ENCODE measurements at places on chromosomes 6 and 20.

GRCh38 chr6:105810105-105810921 is 275.8 kb upstream of the PRDM1 start:
- no peak for DNase-seq

GRCh38 chr6:21808045-21808470 is 214.5 kb downstream of the SOX4 start:
- DNase-seq = peak; percentile 22

GRCh38 chr6:51118792-51119191 is 300.1 kb downstream of the TFAP2B start:
- DNase-seq = no peak

- DNase-seq = no peak
These were observed 50.9 kb upstream of the TNFAIP3 start for GRCh38 chr6:137816133-137816579.

GRCh38 chr6:95517004-95517403 is 60.3 kb upstream of the MANEA start:
- no peak for DNase-seq

DNA sequence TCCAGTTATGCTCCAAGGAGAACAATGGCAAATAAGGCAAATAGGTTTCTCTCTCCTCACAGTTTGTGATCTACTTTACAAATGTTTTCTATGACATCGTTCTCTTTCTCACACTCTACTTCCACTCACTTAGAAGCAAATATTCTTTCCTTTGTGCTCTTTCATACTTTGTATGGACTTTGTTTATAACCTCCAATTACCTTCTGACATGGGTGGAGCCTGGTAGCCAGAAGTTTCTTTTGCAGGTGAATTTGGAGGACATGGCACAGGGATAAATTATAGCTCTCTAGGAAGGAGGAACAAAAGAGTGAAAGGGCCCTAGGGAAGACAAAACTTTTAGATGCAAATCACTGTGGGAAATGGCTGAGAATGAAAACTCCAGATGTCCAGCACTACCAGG is 69.3 kb downstream of the OPN5 start:
- DNase-seq = no peak

DNA sequence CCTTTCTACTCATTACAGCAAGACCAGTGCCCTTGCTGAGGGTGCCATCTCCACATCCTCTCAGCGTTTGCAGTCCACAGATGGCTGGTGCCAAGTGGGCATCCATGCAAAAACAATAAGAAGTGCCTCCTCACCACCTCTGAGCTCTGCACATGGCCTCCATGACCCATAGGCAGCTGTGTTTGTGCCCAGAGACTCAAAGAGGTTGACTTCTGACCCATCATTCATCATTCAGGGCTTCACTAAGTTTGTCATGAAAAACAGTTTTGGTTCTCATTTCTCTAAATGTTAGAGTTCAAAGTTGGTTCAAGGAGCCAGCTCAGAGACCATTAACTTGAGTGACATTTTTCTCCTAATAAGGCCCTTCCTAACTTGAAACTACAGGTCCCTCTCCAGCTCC is 512.6 kb upstream of the MAP3K7 start:
- no peak for DNase-seq

DNA sequence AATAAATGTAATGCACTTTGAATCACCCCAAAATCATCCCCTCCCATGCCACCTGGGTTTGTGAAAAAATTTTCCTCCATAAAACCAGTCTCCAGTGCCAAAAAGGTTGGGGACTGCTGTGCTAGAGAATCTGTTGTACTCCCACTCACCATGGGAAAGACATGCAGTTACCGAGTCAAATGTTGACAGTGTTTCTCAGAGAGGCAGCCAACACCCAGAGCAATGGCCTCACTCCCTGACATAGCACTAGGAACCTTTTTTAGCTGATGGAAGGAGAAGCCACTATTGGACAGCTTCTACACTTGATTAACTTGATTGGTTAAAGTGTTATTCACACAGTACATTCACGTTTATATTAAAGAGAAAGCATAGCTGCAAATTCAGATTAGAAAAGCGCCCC is 59.8 kb upstream of the MANEA start:
- DNase-seq = no peak

DNA sequence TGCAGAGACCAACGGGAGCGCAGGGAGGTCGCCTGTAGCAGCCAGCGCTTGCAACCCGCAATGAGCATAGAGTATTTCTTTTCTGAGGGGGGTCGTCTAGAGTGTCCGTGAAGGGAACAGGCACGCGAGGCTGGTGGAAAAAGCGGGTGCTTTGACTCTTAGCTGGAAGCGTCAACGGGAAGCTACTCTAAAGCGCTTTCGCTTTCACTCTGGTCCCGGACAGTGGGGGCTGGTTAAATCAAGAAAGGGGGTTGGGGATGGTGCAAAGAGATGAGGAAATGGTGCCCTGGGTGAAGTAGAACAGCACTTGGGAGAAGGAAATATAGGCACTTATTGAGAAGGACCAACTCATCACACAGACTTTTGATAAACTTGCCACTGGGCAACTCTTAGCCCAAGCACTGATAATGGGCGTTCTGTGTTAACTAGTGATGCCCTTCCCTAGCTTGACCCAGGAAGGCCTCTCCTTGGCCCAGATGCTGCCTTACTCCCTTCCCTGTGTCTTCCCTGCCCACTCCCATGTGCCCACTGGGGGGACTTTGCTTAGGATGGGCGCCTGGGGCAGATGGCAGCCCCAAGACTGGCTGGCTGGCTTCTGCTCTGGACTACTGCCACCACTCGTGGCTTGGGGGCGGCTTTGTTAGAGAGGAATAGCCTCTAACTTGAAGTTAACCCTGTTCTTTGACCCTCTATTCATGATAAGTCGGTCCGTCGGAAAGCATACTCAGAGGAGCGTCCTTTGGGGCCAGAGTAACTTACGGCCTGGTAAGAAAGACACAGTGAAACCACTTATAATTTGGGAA is 585 bp downstream of the PSMB9 start:
- no peak for DNase-seq

GRCh38 chr6:133359256-133359655 is 118.1 kb downstream of the EYA4 start:
- DNase-seq = no peak

DNA sequence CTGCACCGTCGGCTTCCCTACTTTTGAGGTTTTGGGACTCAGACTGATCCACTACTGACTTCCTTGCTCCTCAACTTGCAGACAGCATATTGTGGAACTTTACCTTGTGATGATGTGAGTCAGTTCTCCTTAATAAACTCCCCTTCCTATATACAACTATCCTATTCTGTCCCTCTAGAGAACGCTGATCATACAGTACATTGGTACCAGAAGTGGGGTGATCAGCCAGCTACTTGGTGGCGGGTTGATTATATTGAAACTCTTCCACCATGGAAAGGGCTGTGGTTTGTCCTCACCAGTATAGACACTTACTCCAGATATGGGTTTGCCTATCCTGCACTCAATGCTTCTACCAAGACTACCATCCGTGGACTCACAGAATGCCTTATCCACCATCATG is 7.6 kb upstream of the TAF4 start:
- no peak for DNase-seq

GRCh38 chr6:123777563-123777962 is 26.1 kb upstream of the NKAIN2 start:
- no peak for DNase-seq

- DNase-seq = no peak
These were observed 14.3 kb upstream of the EPM2A start for GRCh38 chr6:145749632-145750031.

- no peak for DNase-seq
These were observed 134.0 kb downstream of the QRSL1 start for GRCh38 chr6:106763361-106763760.

GRCh38 chr20:59001449-59002171 is 5.4 kb downstream of the CTSZ start:
- no peak for DNase-seq

DNA sequence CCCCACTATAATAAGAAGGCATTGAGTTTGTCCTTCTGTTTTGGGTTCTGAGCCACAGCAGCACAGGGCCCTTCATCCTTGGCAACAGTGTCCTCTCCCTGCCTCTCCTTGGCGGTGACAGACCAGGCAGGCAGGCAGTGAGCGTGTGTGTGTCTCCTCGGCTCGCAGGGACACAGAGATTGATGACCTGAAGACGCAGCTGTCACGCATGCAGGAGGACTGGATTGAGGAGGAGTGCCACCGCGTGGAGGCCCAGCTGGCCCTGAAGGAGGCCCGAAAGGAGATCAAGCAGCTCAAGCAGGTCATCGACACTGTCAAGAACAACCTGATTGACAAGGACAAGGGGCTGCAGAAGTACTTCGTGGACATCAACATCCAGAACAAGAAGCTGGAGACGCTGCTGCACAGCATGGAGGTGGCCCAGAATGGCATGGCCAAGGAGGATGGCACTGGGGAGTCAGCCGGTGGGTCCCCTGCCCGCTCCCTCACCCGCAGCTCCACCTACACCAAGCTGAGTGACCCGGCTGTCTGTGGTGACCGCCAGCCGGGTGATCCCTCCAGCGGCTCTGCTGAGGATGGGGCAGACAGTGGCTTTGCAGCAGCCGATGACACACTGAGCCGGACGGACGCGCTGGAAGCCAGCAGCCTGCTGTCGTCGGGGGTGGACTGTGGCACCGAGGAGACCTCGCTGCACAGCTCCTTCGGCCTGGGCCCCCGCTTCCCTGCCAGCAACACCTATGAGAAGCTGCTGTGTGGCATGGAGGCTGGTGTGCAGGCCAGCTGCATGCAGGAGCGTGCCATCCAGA is 24.0 kb downstream of the SDCBP2 start:
- DNase-seq = peak; percentile 26

DNA sequence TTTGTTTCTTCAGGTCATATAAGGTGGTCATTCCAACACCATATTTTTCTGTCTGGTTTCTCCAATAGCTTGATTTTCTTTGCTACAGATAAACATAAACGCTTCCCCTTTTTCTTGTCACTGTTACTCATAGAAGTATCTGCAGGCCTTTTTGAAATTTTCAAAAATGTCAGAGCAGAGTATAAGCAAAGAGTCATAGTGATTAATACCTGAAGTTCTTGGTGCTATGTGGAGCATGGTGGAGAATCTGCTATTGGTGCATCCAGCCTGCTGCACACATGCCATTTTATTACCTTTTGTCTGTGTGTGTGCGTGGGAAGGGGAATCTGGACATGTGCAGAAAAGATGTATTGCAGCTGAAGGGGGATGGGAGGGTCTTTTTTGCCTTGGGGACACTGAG is 19.7 kb downstream of the STX11 start:
- no peak for DNase-seq

DNA sequence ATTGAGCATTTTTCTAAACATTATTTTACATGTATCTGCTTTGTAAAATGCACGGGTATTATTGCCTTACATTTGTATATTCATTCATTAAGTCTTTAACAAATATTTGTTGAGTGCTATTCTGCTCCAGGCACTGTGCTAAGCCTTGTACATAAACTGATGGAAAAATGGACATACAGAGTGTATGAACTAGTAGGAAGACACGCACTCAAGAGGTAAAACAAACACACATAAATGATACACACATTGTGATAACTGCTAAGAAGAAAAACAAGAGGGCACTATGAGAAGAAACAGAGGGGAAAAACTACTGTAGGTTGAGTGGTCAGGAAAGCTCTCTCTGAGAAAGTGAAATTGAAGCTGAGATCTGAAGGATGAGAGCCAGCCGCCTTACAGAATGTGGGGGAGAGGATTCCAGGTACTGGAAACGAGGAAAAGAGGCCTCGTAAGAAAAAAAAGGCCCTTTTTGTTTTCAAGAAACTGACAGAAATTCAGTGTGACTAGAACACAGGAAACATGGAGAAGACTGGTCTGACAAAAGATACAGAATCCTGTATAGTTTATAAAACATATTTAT is 117.5 kb downstream of the EYA4 start:
- DNase-seq = no peak

DNA sequence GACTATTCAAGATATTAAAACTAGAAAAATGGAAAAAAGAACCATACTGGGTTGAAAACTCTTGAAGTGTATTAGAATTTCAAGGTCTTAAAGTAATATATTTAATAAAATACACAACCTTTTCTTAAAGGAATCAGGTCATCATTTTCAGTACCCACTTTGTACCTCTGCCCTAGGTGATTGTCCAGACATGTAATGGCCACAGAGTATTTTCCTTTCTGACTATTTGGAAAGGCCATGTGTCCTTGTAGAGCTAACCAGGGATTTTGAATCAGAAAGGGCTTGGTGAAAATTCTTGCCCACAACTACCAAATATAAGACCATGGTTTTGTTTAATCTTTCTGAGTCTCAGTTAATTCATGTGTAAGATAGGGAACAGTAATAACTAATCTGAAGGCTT is 91.4 kb upstream of the MLIP start:
- no peak for DNase-seq

GRCh38 chr20:20368418-20369249 is 730 bp downstream of the INSM1 start:
- peak; percentile 44 for DNase-seq

GRCh38 chr6:42938987-42939809 is 9.9 kb downstream of the CNPY3 start:
- no peak for DNase-seq

GRCh38 chr6:4114123-4114522 is 21.3 kb downstream of the ECI2 start:
- DNase-seq = no peak

GRCh38 chr6:150355932-150356331 is 12.9 kb upstream of the IYD start:
- DNase-seq = no peak

DNA sequence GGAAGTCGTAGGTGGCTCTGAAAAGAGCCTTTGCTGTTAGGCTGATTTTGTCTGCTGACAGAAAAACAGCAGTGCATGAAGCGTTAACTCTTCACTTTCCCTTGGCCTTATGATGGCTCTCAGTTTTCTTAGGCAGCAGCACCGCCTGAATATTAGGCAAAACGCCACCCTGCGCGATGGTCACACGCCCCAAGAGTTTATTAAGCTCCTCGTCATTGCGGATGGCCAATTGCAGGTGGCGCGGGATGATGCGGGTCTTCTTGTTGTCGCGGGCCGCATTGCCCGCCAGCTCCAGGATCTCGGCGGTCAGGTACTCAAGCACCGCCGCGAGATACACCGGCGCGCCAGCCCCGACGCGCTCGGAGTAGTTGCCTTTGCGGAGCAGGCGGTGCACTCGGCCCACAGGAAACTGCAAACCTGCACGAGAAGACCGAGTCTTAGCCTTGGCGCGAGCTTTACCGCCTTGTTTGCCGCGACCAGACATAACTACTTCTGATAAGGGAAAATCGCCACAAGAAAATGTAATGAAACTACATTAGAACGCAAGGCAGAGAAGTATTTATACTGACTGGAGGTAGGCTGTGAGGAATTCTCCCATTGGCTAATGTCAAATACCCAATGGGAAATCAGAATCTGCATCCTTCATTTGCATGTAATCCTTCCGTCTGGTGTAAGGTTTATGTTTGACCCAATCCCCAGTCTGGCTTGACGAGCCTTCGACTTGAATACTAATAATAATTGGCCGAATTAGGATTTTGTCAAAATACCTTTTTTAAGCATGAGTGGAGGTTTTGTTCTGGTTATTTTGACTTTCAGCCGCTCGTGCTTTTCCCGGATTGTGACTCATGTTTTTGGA is 53.9 kb upstream of the HFE start:
- peak; percentile 61 for DNase-seq

Data from nephron progenitor cell (in vitro differentiated cells).